Left ventricle myocardium superior (tissue), 1 donor: ENCODE measurements at places on chromosomes 11 and 22.

DNA sequence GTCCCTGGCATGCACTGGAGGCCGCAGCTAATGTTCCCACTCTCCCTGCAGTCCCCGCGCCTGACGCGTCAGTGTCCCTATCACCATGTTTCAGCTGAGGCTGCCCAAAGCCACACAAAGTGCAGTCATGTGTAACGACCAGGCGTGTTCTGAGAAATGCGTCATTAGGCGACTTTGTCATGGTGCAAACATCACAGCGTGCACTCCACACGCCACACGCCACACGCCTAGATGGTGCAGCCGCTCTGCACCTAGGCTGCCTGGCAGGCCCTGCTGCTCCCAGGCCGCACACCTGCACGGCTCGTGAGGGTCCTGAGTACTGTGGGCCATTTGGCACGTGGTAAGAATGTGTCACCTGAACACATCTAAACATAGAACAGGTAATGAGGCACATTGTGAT lies 2.4 kb downstream of the CRELD2 start:
- DNase-seq: no peak

DNA sequence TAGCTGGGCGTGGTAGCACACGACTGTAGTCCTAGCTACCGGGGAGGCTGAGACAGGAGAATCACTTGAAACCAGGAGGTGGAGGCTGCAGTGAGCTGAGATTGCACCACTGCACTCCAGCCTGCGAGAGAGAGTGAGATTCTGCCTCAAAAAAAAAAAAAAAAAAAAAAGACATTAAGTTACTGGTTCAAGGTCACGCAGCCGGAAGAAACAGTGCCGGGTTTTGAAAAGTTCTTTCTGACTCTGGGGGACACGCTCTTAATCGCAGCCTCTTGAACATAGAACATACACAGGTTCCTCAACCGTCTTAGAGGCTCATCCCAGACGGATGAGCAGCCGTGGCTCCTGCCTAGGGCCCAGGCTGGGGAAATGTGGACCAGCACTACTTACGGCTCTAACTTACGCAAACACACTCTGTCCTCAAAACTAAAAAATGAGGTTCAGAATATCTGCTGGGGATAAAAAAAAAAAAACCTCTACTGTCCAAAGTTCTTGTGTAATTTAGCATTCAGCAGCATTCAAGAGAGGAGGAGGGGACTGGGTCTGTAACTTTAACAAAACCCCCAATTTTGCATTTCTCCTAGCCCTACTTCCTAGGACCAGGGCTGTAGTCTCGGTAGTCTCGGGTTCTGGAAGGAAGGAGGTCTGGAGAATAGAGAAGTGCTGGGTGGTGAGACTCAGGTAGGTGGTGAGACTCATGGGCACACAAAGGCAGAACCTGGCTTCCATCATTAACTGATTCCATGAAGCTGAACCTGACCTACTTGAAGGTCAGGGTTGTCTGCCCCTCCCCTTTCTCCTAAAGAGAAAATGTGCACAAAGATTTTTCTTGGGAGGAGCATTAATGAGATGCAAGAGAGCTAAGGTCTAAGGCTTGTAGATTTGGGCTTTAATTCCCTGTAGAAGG lies 6.0 kb downstream of the SPTBN2 start:
- no peak for DNase-seq

DNA sequence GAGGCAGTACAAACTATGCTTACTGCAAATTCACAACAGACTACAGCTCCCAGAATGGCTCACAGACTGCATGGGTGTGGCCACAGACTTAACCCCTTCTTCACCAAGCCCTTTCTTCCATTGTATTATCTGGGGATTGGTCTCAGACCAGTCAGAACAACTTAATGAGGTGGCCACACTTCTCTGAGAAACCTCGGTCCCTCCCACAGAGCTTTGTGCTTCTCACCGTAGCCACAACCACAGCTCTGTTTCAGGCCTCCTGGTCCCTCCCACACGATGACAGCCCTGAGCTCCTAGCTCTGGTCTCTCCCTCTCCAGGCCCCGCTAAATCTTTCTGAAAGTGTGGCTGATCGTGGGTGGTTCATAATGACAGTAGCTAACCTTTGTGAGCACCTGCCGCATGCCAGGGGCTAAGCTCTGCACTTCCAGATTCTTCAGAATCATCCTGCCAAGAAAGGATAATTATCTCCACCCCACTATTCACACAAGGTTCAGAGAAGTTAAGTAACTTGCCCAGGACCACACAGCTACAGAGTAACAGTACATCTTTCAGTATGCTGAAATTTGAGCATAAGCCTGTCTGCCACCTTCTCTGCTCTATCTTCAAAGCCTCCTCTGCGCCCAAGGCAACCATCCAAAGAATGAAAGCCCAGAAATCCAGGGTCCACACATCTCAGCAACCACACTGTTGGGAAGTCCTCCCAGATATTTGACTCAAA lies 5.4 kb downstream of the PDE2A start:
- DNase-seq: no peak

DNA sequence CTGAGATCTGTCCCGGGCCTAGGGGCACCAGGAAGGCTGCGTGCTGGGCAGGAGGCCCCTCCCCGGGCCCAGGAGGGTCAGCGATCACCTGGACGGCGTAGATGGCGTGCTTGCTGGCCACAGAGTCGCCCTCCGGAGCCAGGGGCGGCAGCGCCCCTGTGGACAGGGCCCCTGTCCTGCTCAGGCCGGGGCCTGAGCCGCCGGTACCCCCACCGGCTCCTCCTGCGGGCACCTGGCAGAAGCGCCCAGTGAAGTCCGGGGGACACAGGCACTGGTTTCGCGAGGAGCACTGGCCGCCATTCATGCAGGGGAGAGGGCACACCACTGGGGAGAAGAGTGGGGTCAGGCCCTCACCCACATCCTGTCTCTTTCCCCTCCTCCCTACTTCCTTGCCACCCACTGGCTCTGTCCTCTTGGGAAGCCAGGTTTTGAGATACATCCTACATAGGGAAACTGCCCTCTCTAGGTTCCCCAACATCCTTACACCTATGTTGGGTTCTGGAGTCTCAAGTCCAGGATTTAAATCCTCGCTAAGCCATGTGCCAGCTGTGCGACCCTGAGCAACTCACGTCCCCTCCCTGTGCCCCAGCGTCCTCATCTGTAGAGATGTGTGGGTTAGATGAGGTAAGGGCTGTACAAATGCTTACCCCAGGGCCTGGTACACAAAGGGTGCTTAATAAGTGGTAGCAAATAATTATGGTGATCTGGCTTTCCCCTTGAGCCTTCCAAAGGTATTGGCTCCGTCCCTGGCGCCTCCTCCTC lies 3.9 kb downstream of the LTBP3 start:
- no peak for DNase-seq

DNA sequence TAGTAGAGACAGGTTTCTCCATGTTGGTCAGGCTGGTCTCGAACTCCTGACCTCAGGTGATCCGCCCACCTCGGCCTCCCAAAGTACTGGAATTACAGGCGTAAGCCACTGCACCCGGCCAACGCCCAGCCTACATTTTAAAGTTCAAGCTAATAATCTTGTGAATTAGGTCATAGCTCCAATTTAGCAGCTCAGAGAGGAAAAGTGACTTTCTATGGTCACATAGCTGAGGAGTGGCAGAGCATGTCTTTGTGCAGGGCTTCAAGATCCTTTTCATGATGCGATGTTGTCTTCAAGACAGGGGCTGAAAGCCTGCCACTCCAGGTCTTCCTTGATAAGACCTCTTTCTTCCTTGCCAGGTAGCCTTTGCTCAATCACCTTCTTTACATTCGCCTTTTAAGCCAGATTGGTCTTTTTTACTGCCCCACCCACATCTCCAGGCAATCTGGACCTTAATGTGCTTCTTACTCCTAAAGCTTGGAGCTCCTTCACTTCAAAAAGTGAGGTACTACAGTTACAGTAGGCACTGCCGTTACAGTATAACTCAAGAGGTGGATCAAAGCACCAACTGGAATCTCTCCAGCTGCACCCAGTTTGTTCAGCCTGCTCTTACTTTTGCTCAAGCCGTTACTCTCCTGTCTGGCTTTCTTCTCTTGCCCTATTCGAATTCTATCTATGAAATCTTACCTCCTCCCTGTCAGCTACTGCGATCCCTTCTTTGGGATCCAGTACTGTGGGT lies 18.2 kb downstream of the YWHAH start:
- no peak for DNase-seq

GRCh38 chr11:8533332-8533731 lies 60.7 kb downstream of the STK33 start:
- DNase-seq: no peak

DNA sequence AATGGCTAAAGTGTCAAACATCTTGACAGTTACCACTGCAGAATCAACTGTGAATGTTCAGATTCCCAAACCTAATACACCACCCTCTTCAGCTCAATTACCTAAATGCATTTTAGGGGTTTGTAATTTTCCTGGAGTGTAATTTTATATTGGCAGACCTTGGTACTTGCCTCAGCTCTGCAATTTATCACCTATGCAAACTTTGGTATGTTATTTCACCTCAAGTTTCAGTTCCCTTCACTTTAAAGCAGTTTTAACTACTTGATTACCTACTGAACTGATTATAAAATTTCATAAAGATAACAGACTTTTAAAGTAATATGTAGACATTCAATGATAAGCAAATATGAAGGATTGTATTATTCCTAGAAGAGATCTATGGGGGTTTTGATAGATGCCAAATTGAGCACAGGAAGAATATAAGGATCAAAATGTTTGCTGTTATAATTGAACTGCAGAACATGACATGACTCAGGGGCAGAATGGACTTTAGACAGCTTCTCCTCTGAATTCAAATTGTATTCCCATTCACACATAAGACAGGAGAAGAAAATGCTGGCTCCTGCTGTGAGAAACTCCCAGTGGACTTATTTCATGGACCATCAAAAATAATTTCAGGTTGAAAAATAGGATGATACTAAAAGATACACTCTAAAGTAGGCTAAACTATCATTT lies 491.5 kb upstream of the LUZP2 start:
- DNase-seq: no peak

GRCh38 chr11:131609921-131610320 lies 239.5 kb downstream of the NTM start:
- no peak for DNase-seq
